ENCODE measurements at places on chromosomes 11 and 22.

GRCh38 chr22:27159716-27160295 lies 502.4 kb downstream of the MIAT start:
- DNase-seq = no peak

GRCh38 chr11:47607380-47607779 lies 13.2 kb upstream of the C1QTNF4 start:
- no peak for DNase-seq

DNA sequence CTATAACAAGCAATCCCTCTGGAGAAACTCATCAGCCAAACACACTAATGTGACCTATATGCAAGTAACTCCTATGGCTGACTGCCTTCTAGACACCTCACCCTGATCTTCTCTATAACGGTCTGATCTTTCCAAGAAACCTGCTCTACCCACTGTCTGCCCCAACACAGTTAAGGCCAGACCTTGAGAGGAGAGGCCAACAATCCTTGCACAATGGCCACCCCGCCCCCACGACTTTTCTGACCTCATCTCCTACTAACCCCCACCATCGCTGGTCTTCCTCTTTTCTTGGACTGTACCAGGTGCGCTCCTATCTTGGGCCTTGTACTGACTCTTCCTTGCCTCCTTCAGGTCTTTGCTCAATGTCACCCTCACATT lies 12.5 kb downstream of the HIRA start:
- DNase-seq = no peak

GRCh38 chr11:93143186-93143585 lies 54.6 kb downstream of the SLC36A4 start:
- no peak for DNase-seq

DNA sequence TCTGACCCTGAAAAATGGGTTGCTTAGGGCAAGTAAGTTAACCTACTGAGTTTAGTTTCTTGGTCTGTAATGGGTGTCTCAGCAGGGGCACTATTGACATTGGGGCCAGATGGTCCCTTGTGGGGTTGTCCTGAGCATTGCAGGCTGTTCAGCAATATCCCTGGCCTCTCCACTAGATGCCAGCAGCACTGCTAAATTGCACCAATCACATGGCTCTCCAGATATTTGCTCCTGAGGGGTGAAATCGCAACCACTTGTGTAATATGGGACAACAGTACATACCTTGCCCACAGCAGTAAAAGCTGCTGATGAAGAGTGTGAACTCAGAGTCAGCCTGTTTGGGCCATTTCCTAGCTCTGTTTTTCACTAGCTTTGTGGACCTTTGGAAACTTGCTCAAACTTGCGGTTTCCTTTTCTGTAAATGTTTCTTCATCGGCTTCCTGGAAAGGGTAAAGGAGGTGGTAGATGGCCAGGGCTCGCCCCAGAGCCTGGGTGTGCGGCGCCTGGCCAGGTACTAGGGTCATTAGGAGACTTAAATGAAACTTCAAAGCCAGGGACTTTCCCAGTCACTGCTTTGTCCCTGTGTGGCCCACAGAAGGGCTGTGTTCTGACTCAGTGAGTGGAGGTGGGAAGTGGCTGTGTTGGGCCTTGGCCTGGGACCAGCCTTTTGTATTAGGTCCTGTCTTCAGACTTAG lies 13.0 kb downstream of the NCF4 start:
- DNase-seq = no peak

DNA sequence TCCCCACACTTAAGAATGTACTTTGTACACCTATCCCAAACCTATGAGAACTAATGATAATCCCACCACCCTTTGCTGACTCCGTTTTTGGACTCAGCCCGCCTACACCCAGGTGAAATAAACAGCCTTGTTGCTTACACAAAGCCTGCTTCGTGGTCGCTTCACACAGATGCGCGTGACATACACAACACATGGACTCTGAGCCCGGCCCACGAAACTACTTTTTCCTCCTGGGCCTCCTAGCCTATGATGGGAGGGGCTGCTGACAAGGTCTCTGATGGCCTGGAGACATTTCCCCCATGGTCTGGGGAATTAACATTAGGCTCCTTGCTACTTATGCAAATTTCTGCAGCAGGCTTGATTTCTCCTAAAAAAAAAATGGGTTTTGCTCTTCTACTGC lies 1176.4 kb upstream of the RAG2 start:
- DNase-seq = no peak

- DNase-seq = no peak
Observed at GRCh38 chr11:19241260-19242178, 774 bp upstream of the E2F8 start.

DNA sequence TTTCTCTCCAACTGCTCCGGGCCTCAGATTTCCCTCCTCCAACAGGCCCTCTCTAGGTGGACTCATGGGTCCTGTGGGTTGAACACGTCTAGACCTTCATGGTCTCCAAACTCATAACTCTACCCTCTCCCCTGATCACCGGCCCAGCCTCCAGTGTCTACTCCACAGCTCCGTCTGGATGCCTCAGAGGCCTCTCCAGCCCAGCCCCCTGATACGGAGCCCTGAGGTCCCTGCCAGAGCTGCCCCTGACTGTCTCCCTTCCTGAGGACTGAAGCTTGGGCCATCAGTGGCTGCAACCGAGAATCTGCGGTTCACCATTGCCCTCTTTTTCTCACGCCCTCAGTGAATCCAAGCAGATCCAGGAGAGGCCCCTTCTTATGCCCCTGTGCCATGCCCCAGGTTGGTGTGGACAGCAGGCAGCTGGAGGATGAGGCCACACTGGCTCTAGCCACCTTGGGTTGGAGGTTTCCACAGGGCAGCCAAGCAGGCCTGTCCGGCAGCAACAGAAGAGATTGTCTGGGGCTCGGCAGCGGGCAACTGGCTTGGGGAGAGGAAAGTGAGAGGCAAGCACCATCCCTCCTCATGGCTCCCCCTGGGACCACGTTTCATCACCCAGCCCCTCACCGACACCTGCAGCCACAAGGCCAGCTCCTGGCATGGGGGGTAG lies 104.6 kb upstream of the FGF3 start:
- DNase-seq = no peak

GRCh38 chr11:111565114-111565720 lies 24.7 kb downstream of the LAYN start:
- peak; percentile 41 for DNase-seq

- DNase-seq = peak; percentile 25
Observed at GRCh38 chr11:75325713-75326438, 25.6 kb downstream of the ARRB1 start.

DNA sequence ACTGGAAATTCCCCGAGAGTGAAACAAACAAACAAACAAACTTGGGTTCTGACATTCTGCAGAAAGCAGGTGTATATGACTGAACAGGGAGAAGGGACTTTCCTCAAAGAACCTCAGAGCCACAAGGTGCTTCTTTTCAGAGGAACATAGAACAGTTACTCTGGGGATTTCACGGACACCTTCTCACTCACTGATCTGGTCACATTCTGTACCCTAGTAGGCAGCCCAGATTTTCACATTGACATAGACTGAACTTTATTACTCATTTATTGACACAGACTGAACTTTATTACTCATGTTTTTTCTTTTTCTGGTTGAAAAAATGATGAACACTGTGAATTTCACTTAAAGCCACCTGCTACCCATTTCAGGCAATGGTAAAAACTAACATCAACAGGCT lies 263.0 kb downstream of the OPCML start:
- no peak for DNase-seq

DNA sequence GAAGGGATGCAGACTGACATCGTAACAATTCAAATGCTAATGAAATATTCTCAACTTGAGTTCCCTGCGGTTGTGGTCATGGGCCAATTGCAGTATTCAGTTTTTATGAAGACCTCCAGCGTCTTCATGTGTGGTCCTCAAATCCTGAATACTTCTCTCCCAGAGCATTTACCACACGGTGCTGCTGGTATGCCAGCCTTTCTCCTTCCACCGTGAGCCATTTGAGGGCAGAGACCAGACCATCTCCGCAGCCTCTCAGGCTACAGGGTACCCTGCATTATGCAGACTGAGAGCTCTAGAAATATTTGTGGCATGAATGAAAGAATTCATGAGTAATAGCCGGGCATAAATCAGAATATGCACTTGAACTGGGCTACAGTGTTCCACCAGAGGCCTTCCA lies 289.7 kb downstream of the ST3GAL4 start:
- no peak for DNase-seq

GRCh38 chr11:119190531-119190930 lies 5.3 kb downstream of the NHERF4 start:
- DNase-seq = no peak
